ENCODE measurements at places on chromosomes 1 and 21.
A peak's percentile ranks its signal among the peaks of the same experiment; 100 is the strongest.

- DNase-seq = no peak
Observed at GRCh38 chr1:151336556-151336955, 9.3 kb upstream of the PI4KB start.

DNA sequence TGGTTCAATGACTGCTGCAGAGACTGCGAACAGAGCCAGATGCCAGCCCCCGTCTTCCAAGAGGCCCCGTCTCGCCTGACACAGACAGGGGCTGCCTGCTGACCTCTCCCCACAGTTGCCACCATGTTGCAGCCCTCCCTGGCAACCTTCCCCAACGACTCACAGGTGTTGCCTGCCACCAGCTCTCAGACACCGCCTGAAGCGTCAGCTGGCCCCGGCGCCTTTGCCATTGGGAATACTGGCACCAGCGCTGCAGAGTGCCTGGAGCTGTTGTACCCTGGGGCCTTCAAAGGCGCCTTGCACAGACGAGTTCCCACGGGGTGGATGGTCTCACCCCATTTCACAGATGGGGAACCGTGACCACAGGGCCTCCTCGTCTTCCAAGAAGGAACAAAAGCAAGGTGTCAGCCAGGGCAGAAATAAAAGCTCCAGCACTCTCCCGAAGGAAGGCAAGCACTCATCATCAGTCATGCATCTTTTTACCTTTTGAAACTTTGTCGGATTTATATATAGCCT, 167.0 kb downstream of the ADSS2 start:
- no peak for DNase-seq

DNA sequence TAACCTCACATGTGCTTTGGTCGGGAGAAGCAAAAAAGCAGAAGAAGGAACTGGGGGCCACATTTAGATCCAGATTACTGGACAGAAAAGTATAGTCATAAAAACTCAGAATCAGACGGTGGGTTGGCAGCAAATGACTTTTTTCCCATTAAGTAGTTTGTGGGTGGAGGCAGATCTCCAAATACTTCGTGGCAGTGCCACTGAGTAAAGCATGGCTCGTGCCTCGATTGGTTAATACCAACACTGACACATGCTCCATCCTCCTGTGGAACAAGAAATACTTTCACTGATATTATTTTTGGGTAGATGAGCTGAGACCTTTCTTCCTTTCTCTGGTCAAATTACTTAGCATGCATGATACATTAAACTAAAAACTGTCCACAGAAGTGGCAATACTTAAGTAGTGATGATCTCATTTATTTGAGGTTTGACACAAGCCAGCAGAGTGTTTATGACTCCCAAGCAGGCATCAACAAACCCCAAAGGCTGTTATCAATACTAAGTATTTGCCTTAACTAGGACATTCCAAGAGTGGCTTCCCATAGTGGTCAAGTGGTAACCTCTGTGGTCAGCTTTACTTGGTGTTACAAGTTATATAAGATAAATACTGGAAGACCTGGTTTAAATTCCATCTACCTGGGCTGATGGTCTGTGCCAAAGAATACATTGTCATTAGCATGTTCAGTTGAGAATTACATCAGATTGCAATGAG, 500.0 kb upstream of the RUNX1 start:
- DNase-seq = no peak

DNA sequence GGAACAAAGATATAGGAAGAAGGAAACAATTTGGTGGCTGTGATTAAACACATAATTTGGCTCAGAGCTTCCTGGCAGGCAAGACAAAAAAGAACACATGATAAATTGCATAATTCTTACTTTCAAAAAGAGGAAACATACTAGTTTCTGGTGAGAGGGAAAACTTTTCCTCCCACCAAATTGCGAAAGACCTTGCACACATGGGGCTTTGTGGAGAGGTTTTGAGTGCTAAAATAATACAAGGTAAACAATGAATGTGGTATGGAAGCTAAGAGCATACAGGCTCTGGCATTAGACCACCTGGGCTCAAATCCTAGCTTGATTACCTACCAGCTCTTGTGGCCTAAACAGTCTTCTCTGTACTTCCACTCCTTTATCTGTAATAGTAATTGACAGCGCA, 140.2 kb upstream of the HOOK1 start:
- no peak for DNase-seq

- DNase-seq = no peak
Observed at GRCh38 chr1:1332774-1333480, 1.8 kb downstream of the TAS1R3 start.

DNA sequence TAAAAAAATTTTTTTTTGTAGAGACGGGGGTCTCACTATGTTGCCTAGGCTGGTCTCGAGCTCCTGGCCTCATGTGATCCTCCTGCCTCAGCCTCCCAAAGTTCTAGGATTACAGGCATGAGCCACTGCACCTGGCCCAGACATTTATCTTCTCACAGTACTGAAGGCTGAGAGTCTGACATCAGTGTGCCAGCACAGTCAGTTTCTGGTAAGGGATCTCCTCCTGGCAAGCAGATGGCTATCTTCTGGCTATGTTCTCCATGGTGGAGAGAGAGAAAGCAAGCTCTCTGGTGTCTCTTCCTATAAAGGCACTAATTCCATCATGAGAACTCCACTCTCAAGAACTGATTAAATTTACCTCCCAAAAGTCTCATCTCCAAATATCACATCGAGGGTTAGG, 57.8 kb upstream of the C1orf185 start:
- DNase-seq = no peak

- no peak for DNase-seq
Observed at GRCh38 chr1:25201006-25201405, 31.3 kb downstream of the SYF2 start.

DNA sequence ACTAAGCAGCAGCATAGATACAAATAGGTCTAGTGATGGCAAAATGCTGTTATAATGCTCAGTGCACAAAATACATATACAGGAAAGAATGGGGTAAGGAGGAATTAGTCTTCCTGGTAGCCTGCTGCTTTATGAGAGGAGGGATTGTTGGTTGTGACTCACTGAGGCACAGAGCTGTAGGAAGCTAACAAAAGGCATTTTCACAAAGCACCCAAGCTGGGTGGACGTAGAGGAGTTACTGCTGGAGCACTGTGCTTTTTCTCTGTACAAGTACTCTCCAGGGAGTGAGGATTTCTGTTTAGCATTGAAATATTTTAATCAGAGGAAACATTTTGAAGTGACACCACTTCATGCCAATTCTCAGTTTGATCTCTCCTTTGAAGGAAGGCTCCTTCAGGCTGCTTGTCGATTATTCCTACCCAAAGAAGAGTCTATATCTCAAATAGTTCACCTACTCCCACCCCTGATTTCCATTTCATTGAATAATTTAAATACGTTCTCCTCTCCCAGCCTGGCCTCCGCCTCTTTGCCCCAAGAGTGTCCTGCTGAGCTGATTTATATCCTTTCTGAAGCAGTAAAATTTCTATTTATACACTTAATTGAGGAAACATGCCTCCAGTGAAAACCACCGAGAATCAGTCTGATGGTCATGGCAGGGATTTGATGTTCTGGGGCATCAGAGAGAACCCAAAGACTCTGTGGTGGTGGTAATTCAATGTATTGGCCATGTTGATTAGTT, 271.9 kb downstream of the HHAT start:
- no peak for DNase-seq

GRCh38 chr1:86416343-86416742, 7.6 kb upstream of the CLCA2 start:
- DNase-seq = no peak

GRCh38 chr1:65493802-65494201, 73.3 kb downstream of the LEPR start:
- DNase-seq = no peak

DNA sequence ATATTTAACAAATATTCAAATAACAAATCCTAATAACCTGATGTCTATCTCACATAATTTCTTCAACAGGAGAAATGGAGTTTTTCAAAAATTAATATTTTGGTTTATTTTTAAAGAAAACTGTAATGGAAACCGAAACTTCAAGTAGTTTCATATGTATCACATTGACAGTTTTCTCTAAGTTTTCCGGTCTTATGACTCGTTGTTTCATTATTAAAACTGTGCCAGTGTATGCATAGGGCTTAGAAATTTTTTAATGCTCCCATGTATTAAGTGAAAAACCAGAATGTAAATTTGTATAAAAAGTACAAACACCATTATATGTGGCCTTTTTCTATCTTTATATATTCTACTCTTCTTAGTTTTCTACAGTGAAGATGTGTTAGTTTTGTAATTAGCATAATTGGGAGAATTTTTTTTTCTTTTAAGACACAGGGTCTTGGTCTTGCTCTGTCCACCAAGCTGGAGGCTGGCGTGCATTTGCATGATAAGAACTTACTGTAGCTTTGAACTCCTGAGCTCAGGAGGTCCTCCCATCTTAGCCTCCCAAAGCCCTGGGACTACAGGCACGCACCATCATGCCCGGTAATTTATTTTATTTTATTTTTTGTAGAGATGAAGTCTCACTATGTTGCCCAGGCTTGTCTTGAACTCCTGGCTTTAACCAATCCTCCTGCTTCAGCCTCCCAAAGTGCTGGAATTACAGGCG, 43.9 kb upstream of the SAMSN1 start:
- DNase-seq = no peak

GRCh38 chr1:201731592-201731991, 97.4 kb upstream of the IPO9 start:
- no peak for DNase-seq

GRCh38 chr21:45551783-45552695, 9.8 kb upstream of the SLC19A1 start:
- no peak for DNase-seq

GRCh38 chr1:39183503-39184353, 20.8 kb upstream of the MACF1 start:
- DNase-seq = no peak

- no peak for DNase-seq
Observed at GRCh38 chr1:167161242-167161641, 59.4 kb upstream of the POU2F1 start.

- DNase-seq = no peak
Observed at GRCh38 chr1:88503646-88504045, 180.4 kb upstream of the PKN2 start.

GRCh38 chr1:218785928-218786327, 387.8 kb upstream of the LYPLAL1 start:
- peak; percentile 16 for DNase-seq

DNA sequence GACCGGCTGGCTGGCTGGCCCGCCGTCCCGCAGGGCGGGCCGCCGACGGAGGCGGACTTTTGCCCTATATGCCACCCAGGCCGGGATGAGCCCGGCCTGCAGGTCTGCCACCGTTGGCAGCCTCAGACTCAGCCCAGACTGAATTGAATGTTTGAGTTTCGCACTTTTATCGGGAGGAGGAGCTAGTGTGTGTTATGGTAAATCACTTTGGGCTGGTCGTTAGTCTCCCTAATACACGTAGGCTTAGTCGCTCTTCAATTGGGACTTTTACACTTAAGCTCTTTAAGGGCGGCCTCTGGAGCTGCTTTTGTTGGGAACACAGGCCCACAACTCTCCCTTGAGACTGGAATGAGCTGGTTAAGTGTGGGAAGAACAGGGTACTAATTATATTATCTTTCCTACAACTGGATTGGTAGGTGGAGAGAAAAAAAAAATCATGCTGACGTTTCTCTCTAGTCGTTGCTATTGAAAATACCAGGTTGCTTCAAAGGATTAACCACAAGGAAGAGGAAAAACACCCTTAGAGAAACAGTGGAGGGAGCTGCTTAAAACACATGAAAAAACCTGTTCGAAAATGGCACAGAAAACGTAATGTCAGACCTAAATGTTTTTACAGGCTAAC, 1.4 kb upstream of the IRF2BP2 start:
- no peak for DNase-seq

DNA sequence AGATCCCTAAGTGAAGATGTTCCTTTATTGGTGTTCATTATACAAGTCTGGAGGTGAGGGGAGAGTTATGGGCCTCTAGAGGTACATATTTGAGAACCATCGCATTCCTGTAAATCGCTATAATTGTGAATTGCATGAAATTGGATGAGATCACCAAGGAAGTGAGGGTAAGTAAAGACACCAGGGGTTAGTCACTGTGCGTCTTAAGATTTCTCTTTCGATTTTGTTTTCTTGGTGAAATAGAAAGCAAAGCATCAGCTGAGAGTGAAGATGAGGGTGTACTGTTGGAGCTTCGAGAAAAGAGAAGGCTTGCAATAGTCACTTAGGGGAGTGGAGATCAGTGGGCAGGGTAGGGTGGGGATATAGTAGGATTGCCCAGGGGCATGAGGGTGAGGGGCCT, 82.1 kb downstream of the RAVER2 start:
- DNase-seq = no peak

DNA sequence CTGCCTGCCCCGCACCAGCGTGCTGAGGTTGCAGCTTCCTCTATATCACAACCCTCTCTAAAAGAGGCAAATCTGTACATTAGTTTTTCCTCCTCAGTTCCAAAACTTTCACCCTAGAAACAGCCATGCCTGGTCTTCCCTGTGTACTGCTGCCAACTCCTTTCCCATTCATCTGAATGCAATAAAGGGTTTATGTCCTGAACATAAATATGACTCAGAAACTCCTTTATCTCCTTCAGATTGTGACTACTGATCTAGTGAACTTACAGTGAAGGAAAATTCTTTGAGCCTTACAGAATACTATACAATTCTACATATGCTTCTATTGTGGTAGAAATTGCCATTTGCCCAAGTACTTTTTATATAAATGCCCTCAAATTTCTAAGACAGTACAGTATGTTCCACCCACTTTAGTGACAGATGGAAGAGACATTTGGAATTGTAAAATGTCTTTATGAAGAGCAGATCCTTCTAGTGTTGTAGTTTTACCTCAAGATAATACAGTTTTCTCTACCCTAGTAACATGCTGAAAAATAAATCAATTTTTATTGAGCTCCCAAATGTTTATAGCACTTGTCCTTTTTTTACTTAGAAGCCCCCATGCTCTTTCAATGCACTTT, 345.1 kb upstream of the SNX7 start:
- DNase-seq = no peak
